ENCODE measurements at places on chromosomes 2 and 18.

- no peak for DNase-seq
These were observed 56.8 kb downstream of the RNF144A start for GRCh38 chr2:6973895-6974545.

DNA sequence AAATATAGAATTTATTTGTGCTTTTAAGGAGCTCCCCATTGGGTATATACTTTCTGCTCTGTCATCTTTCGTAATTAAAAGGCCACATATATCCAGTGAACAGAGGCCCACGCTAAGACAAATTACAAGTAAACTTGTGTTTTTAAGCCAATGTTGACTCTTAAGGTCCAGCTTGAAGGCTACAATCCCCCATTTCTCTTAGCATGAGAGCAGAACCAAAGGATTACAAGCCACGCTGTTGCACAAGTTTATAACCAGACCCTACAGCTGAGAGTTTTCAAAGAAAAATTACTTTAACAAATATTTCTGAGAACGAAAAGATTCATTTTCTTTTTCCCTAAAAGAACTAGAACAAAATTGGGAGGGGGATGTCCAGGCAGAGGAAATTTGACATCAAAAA lies 471.0 kb downstream of the TXNL1 start:
- DNase-seq, result no peak

DNA sequence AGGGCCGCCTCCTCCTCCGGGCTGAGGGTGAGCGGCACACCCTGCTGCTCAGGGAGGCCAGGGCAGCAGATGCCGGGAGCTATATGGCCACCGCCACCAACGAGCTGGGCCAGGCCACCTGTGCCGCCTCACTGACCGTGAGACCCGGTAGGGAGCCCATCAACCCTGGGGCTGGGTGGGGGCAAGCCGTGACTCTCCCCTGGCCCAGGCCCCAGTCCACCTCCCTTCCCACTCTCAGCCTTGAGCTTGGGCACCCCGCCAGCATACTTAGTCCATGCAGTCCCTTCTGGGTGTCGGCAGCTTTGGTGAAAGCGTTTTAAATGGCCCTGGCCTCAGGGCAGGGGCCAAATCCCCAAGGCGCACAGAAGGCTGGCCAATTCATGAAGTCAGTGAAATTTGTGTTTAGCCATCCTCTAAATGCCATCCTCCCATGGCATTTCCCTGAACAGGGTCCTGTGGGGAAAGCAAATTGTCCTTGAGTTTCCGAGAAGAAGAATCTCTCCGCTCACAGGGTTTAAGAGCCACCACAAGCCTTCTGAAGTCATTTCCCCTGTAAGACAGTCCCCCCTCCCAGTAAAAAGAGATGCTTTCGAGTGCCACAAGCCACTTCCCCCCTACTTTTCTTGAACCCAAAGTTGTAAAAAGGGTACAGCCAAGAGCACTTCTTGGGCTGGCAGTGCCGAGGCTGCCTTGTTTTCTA lies 17.2 kb downstream of the SPEG start:
- DNase-seq, result no peak

GRCh38 chr2:3483227-3483985 lies 35.9 kb downstream of the ADI1 start:
- no peak for DNase-seq

GRCh38 chr18:49611316-49611715 lies 49.5 kb downstream of the LIPG start:
- DNase-seq, result no peak

DNA sequence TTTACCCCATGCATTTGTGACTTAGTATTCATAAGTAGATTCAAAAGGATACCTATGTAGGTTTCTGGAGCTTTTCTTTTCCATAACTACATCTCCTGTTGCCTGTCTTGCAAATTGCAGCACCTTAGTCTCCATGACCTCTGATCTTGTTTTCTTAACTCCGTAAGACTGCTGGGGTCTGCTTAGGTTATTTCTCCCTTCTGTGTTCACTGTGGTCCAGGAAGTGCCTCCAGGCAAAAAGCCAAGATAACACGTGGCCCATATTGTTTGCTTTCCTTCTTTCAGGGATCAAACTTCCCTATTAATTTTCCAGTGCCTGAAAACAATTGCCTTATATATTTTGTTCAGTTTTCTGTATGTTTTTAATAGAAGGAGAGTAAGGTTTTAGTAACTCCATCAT lies 86.4 kb downstream of the GCA start:
- DNase-seq, result no peak

All from NCI-H1417 treated with DMSO at 0.1 percent for 48 hours (cell line).